ENCODE measurements at places on chromosomes 6 and 20. TPM values are rescaled to one million over a fixed set of nuclear protein-coding genes. Genes with fewer than 3 reads are reported as not detected.

Gene CDH4
- total RNA-seq = 2.2 TPM

Gene ATP9A
- 118 TPM for total RNA-seq

Gene MYL9
- 560 TPM for total RNA-seq

Gene SPTLC3
- 24.5 TPM for total RNA-seq

Gene ACTL10
- total RNA-seq = 8.5 TPM

Gene CRISP2
- 0.14 TPM for total RNA-seq

Data from prostate gland (tissue), 2 donors.